Esophagus squamous epithelium (tissue), 5 donors: ENCODE measurements at places on chromosomes 5 and 9.

DNA sequence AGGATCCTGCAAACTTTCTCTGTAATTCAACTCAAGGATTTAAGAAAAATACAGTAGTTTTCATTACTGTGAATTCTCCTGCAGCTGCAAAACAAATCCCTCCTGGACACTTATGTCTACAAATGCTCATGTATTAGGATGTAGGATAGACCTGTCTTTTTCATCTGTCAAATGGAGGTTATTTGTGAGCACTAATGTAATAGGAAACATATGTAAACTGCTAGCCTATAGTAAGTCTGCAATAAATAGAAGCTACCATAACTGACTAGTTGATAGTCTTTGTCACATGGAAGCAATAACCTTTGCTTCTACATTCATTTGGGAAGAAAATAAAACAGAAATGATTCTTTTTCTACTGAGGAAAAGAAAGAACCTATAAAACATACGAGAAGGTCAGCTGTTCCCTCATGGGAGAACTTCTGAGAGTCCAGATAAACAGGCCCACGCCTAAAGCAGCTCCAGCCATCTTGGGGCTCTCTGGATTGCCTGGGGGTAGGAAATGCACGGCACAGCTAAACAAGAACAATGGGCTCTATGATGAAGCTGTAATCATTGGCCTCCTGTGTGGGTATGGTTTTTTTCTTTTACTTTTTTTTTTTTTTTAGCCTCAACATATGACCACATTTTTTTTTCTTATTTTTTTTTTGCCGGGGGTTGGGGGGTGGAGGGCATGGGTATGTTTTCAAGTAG, 6.2 kb downstream of the KCNV2 start:
- no peak for DNase-seq

DNA sequence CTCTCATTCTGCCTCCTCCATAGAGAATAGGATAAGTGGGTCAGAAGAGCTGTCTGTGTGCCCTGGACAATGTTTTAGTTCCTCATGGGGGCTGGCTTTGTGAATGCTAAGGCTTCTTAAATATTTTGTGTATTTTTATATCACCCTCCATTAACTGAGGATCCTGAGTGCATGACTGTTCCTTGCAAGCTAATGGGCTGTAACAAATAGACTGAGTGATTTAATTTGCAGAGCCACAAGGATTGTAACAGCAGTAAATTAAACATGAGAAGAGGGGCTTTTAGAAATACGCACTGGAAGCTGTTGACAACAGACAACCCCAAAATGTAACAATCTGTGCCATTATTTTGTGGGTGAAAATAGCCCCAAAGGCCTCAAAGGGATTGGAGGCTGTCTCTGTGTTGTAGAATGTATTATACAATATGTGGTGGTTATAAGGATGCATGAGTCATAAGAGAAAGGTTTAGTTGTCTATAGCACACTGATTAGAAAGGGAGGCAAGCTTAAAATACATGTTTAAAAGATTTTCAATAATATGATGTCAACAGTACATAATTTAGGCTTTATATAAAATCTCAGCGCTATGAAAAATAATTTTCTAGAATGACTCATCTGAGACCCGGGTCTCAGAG, 152.7 kb upstream of the ACTBL2 start:
- DNase-seq: no peak

DNA sequence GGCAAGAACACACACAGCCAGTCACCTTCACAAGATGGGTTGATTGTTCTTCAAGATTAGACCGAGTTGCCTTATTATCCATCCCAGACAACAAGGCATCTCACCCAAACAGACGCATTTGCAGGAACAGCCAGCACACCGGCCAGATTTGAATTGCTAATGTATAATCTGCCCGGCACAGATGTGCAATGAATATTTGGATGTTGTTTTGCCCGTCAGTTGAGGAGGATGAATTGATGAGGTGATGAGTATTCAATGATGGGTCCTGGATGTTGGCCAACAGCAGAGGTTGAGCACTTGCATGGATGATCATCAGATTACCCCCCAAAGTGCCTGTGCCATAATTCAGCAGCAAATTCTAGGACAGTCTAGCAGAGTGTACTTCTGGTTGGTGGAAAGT, 20.1 kb downstream of the ALG2 start:
- DNase-seq: no peak

DNA sequence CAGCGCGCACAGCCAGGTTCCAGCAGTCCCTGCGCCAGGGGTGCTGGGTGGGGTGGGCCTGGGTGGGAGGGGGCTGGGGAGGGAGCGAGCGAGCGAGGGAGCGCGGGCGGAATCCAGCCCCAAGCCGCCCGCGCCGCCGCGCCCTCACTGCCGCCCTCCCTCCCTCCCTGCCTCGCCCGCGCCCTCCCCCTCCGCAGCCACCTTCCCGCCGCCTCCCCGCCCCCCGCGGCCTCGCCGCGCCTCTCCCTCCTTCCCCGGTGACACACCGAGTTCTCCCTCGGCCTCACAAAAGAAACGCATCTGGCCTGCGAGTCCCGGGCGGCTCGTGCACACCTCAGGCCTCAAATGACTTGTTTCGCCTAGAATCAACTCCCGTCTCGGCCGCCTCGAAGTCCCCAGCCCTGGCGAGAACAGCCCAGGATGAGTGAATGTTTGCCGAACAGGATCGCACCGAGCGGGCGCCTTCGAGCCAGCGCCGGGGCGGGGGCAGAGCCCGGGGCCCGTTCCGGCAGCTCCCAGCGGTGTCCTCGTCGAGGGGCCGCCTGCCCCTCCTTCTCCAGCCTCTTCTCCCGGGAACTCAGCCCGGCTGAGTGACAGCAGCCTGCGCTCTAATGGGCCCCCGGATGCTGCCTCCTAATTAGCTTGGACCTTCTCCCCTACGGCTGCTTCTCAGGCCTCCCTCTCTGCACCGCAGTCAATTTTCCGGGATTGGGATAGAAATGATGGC, 371 bp upstream of the PITX1 start:
- DNase-seq: no peak

DNA sequence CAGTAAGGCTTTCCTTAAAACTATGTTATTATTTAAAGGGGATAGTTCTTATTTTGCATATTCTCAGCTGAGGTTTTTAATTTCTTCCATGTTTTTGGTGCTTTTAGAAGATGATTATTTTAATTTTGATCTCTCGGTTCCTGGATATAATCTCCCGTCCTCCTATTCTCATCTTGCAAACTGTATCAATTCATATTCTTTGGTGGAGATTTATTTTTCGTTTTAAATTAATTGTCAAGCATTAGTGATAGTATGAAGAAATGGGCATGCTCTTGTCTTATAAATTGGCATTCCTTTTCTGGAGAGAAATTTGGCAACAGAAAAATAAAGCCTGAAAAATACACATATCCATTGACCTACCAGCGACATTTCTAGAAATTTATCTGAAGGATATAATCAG, 15.5 kb upstream of the GNAQ start:
- no peak for DNase-seq

- DNase-seq: no peak
These were observed 21.9 kb downstream of the MACROH2A1 start for GRCh38 chr5:135376961-135377624.

DNA sequence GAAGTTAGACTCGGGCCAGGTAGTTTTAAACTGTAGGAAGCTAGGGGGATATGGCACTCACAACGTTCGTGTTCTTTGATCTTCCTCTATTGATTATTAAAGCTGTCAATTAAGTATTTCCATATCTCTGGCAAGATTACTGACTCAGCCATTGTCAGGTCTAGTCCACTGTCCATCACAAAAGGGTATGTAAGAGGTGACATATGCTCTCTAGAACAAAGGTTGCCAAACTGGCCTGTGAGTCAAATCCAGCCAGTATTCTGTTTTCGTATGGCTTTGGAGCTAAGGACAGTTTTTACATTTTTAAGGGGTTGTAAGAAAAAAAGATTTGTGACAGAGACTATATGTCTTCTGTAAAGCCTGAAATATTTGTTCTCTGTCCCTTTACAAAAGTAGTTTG, 44.2 kb downstream of the FAXDC2 start:
- DNase-seq: no peak

DNA sequence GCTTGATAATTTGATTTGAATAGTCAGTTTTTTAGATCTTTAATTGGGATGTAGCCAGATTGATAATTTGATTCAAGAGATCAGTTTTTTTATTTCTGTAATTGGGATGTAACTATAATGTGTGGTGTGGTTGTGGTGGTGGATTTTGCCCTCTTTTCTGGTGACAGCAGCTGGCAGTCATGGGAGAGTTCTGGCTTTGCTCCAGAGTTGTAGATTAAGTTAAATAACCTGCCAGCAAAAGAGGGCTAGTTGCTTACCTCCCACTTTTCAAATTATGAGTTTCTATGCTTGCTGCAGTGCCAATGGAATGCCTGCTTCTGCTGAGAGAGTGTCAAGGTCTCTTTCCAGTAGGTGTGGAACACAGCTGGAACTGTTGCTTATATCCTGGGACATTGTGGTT, 315.1 kb downstream of the CCDC171 start:
- no peak for DNase-seq

- no peak for DNase-seq
These were observed 3.7 kb downstream of the OTULIN start for GRCh38 chr5:14668181-14668591.

DNA sequence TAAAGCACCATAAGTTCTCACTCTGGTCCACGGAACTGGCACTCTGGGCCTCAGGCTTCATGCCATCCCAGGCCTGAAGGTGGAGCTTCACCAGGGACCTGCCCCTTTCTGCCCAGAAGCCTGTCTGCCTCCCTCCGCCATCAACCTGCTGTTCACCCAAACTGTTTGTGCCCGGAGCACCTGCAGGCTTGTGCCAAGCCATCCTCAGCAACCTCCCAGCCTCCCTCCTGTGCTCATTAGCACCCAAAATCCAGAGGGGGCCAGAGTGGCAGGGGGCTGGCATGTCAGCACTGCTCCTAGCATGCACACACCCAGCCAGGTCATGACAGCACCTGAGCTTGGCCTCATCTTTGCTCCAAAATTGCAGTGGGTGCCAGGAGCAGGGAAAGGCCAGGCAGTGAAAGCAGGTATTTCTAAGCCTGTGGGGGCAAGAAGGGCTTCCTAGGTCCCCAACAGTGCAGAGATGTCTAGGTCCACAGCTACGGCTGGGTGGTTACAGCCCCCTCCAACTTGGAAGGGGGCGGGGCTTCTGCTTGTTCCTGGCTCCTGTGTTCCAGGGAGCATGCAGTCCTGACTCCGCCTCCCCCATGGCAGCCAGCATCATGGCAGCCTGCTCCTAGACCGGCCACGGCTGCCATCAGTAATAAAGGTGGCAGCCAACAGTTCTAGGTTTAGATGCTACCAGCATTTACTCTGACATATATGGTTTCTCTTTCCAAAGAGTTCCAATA, 85.1 kb downstream of the GIN1 start:
- DNase-seq: no peak

- DNase-seq: no peak
These were observed 25.6 kb downstream of the SLC6A3 start for GRCh38 chr5:1419476-1420210.

- no peak for DNase-seq
These were observed 19.9 kb downstream of the ABITRAM start for GRCh38 chr9:108953983-108954574.

GRCh38 chr5:57478826-57479225, 3.8 kb downstream of the ACTBL2 start:
- no peak for DNase-seq

DNA sequence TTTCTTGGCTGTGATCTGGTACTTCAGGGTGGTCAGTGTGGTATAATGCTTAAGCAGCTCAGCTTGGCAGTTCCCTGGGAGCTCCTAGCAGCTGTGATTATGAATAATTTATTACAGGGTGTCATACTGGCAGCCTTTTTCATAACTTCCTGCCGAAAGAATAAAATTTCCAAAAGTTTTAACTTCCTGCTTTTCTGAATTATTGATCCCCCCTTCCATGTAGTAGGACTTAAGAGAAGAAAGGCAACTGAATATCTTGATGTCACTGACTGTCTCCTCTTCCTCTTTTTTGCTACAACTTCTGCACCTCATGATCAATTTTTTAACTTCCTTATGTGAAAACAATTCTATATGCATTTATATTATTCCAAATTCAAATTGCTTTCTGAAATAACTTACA, 74.3 kb upstream of the SPEF2 start:
- DNase-seq: no peak

DNA sequence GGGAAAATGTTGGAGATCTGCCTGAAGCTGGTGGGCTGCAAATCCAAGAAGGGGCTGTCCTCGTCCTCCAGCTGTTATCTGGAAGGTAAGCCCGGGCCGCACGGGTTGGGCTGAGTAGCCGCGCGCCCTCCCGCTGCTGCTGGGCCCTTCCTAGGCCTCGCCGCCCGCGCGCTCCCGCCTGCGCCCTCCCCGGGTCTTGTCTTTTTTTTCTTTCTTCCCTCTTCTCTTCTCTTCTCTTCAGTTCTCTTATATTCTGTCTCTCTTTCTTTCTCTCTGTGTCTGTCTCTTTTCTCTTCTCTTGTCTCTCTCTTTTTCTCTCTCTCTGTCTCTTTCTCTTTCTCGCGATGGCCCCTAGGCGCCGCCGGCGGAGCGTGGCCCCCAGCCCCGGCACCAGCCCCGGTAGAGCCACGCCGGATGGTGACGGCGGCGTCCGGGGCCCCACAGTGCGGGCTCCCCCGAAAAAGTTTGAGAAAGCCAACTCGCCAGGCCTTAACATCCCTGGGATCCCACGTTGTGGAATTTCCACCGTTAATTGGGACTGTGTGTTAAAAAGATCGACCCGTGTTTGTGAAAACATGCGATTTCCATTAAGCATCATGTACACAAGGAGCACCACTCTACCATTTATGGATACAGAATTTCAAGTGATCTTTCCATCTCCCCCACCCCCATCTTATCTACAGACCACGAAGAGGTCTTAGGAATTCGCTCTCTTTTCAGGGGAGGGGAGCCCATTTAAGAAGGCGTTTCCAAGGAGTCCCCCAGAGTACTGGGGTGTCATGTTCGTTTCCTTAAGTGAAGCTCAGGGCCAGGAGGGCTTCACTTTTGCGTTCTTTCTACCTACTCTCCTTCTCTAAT, 616 bp downstream of the ABL1 start:
- DNase-seq: no peak

DNA sequence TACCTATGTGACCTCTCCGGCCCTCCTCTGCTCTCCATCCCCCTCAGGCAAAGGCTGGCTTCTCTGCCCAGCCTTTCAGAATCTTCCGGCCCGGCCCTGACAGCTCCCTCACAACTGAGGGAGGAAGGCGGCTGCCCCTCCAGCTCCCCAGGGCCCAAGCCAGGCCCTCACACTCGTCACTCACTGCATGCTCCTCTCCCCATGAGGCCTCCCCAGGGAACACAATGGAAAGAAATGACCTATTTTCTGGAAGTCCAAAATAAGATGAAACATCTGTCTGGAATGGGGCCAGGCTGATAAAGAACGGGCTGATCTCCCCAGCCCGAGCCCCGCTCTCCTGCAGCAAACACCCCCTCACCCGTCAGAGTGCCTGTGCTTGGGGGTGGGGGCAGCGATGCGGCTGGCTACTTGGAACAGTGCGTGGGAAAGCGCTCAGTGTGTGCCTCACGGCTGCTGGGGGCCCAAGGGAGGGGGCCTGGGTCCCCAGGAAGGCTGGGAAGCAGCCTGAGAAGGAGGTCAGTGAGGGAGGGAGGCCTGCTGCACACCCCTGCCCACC, 11.3 kb downstream of the PDGFRB start:
- DNase-seq: no peak

- DNase-seq: no peak
These were observed 399.9 kb downstream of the ZSWIM6 start for GRCh38 chr5:61731946-61732314.

GRCh38 chr9:29456940-29457339, 1883.7 kb upstream of the C9orf72 start:
- no peak for DNase-seq
